ENCODE measurements at places on chromosomes 5 and 9.

DNA sequence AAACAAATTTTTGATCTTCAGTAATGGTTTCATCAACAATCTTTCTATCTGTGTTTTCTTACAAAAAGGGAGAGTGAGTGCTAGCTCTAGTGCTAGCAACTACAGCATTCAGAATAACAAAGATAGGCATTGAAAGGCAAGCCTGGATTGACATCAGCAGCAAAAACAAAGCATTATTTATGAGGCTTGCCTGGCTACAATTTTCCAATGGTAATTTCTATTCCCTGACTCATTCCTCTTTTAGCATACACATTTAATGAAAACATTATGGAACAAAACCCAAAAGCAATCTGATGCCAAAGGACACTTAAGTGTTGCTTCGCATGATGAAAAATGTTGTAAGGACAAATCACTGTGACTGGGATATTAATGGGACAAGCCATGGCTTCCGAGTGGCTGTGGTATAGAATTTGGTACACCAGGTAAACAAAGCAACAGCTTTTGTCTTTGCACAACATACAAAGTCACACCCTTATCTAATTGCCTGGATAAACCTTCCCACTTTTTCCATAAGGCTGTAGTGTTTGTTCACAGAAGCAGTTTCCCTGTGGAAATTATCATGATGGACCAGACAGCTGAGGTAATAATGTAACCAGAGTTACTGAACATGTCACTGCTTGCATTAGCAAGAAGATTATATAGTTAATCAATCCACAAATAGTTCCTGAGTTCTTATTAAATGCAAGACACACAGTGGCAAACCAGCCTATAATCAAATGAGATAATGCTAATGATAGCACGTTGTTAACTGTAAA lies 179.8 kb upstream of the EDIL3 start:
- no peak for DNase-seq

GRCh38 chr9:122348288-122348777 lies 22.5 kb upstream of the PTGS1 start:
- DNase-seq, result no peak

DNA sequence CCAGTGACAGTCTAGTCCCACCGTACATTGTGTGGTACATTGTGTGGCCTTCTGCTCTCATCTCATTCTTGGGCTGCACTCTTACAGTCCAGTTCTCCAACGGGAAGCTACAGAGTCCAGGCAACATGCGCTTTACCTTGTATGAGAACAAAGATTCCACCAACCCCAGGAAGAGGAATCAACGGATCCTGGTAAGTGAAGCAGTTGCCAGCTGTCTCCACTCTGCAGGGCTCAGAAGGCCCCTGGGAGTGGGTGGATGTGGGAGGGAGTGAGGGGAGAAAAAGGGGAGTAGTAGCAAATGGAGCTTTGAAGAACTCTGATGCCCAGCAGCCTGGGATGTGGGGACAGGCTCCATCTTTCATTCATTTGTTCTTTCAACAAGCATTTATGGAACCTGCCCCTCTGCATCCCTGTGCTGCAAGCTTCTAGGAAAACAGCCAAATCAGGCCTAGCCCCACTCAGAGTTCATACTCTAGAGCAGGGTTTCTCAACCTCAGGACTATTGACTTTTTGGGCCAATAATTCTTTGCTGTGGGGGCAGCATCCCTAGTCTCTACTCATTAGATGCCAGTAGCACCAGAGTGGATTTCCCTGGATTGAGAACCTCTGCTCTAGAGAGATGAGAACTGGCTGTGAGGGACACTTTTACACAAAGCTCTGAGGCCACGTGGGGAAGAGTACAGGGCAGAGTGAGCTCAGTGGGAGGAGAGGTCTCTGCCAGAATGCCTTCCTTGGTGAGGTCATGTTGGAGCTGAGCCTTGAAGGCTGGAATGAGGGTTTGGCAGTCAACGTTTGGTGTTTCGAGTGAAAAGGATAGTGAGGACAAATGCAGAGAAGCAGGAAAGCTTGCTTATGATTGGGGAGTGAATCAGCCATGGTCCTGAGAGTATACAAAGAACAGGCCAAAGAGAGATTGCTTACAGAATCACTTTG lies 1.1 kb downstream of the POLR1E start:
- DNase-seq, result no peak

- peak; percentile 25 for DNase-seq
These were observed 18.4 kb downstream of the ENG start for GRCh38 chr9:127835991-127836516.

DNA sequence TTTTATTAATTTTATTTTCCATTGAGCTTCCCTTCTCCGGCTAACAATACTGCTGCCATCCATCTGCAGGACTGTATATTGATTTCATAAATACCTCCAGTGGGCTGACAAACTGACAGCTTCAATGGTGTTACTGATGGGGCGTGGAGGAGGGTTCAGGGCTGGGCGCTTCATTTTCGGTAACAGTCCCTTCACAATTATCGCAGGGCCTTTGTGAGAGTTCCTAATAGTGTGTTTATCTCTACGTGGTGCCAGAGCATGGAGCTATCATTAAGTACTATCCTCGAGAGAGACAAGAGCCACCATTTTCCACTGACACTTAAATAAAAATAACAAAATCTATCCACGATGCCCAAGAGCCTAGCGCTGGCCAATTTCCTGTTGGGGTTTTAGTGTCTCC lies 307.0 kb upstream of the PANK3 start:
- no peak for DNase-seq

- no peak for DNase-seq
These were observed 205.6 kb upstream of the CLINT1 start for GRCh38 chr5:158064334-158065123.

DNA sequence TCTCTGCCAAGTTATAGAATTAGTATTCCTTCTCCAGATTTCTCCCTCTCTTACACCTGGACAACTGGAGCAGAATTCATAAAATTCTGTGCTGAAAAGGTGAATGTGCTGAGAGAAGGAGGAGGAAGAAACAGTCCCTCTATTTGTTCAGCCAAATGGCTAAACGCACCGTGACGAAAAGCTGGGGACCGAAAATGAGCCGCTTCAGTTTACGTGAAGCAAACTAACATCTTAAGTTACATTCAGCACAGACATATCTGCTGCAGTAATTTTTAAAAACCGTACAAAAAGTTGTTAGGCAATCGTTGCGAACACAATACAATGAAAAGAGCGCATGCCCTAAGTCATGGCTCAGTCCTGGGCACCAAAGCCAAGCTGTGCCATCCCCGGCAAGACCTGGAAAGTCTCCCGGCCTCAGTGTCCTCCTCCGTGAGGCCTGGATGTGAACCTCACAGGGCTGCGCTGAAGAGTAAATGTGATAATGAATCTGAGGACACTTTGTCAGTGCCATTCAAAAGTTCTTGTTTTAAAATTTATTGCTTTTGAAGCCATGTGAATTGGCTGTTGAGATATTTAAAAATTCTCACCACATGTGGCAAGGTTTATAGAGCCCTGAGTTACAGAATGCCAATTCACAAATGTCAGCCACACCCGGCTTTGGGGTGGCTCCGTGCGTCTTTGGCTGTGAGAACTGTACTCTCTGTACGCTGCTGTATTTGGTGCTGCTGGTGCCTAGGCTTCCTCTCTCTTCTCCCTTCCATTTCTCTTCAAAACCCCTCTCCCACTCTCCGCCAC lies 46.3 kb downstream of the FAM240B start:
- no peak for DNase-seq

DNA sequence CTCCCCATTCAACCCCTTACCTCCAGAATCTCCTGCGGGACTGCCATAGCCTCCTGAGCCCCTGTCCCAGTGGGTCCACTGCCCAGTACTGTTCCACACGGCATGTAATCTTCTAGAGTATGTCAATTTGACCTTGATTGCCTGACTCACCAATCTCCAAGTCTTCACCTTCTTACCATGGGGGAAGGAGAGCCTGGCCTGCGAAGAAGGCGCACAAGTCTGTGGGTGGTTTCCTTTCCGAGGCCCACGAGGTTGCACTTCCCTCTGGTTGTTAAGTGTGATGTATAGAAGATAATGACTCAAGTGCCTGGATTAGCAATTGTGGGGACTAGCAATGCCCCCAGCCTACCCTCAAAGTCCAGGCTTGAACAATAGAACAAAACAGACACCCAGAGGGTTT lies 8.1 kb upstream of the TENT4A start:
- no peak for DNase-seq

- DNase-seq, result no peak
These were observed 250.6 kb upstream of the MAP3K1 start for GRCh38 chr5:56564541-56565282.

DNA sequence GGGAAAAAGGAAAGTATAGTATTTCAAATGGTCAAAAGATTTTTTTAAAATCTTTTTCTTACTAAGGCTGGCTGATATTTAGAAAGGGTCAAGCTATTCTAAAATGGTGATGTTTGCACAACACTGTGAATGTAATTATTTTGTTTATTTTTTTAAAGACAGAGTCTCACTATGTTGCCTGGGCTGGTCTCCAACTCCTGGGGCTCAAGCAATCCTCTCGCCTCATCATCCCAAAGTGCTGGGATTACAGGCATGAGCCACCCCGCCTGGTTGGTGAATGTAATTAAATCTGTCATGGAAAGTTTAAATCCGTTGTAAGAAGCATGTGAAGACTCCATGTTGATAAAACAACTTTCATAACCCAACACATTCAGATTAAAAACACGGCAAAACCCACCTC lies 2.6 kb downstream of the UBTD2 start:
- DNase-seq, result no peak

DNA sequence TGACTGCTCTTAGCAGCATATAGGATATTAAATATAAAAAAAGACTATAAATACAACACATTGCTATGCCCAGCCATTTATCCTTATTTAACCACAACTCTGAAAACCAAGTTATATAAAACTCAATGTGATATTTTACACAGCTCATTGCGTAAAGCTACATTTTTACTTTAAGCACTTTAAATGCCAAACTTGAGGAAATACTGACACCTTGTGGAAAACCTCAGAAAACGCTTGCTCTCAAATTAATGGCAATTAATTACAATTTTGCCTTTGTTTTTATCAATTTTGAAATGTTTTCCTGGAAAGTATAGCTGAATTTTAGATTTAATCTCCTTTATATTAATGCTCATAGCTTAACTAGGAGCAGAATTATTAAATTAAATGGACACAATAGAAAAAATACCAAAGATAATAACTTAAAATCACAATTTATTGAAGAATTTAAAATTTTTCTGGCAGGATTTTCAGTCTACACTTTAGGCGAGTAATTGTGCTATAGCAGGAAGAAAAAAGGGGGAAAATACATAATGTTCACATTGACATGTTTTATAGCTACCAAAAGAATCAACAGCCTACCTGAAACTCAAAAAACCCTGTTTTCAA lies 25.2 kb upstream of the PLAC8L1 start:
- DNase-seq, result no peak

GRCh38 chr5:89275066-89275855 lies 392.3 kb upstream of the MEF2C start:
- DNase-seq, result no peak

DNA sequence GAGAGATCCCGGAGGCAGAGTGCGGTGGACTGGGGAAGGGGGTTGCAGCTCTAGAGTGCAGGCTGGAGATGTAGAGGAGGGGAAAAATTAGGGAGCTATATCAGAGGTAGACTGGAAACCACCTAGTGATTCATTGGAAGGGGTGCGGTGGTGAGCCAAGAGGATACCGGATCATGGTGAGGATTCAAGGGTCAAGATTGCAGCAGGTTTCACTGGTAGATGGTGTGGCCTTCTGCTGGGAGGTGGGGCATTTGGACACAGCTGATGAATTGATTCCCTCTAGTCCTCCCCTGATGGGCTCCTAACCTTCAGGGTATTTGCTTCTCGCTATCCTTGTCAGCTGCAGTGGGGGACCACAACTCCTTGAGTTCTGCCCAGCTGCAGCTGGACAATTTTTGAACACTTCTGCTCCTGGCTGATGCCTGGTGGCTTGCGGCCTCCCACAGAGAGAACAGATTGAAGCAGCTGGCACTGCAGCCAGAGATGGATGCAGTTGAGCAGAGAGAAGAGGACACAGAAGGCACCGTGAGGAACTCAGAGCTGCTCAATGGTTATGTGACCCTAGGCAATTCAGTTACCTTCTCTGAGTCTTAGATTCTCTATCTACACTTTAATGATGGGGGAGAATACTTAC lies 134.4 kb upstream of the ABCA1 start:
- DNase-seq, result no peak

GRCh38 chr5:153086486-153086885 lies 404.0 kb upstream of the GRIA1 start:
- DNase-seq, result no peak

GRCh38 chr5:86865256-86865785 lies 247.6 kb downstream of the COX7C start:
- no peak for DNase-seq

GRCh38 chr9:114518599-114519022 lies 13.3 kb upstream of the WHRN start:
- DNase-seq, result no peak

- DNase-seq, result peak; percentile 14
These were observed 19.2 kb downstream of the GSN start for GRCh38 chr9:121286973-121287741.

DNA sequence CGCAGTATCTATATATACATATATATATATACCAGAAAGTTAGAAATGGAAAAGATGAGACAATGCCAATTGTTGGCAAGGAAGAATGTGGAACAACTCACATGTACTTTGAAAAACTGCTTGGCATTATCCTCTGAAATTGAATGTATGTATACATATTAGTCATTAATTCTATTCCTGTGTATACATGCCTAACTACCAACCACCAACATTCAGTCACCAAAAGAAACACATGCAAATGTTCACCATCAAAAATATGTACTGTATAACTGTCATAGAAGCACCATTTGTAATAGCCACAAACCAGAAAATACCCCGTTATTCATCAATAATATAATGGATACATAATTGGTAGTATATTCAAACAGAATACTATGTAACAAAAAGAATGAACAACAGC lies 330.2 kb upstream of the GRAMD2B start:
- DNase-seq, result no peak
